HTR-8/SVneo (cell line): ENCODE measurements at places on chromosomes 11 and 22.

DNA sequence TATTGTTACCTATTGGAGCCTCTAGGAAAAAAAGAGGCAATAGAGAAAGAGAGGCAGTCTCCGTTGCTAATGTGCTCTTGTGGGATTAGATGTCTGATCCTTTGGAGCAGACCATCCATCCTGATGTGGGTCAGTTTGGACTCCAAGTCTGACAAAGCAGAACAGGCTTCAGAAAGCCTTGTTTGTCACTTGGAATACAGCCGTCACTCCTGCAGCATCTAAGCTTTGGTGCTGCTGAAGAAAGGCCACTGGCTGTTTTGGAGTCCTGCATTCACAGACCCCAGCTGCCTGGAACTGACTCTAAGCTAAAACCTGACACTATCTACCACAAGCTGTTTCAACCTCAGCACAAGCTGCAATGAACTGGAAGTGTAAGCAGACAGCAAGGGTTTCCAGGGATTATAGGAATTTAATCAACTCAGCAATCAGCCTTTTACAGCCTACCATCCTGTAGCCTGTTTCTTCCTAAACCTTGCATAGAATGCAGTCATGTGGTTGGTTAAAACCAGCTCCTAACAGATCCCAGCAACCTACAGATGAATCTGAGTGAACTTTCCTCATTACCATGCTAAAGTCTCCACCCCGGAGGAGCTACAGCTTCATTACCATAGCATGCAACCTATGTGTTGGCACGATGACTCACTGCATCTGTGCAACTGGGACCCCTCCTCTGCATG, 3.7 kb upstream of the PLAAT4 start:
- no peak for DNase-seq

GRCh38 chr22:37931893-37932389, 21.5 kb downstream of the C22orf23 start:
- no peak for DNase-seq

- DNase-seq, result no peak
Measured at GRCh38 chr11:126357055-126357962, 1.8 kb downstream of the ST3GAL4 start.

DNA sequence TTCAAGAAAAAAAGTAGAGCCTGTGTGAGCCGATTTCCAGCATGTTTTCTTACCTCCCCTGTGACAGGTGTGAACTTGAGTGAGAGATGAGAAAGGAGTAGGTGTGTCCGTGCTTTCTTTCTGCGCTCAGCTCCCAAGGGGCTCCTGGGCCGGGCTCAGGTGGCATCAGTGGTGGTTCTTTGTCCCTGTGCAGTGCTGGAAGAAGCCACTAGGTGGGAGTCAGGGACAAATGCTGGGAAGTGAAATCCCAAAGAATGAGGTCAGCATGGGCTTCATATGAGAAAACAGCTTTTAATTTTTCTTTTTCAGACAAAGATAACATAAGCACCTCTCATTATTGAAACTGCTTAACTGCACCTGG, 57.8 kb downstream of the PPFIBP2 start:
- peak; percentile 57 for DNase-seq

DNA sequence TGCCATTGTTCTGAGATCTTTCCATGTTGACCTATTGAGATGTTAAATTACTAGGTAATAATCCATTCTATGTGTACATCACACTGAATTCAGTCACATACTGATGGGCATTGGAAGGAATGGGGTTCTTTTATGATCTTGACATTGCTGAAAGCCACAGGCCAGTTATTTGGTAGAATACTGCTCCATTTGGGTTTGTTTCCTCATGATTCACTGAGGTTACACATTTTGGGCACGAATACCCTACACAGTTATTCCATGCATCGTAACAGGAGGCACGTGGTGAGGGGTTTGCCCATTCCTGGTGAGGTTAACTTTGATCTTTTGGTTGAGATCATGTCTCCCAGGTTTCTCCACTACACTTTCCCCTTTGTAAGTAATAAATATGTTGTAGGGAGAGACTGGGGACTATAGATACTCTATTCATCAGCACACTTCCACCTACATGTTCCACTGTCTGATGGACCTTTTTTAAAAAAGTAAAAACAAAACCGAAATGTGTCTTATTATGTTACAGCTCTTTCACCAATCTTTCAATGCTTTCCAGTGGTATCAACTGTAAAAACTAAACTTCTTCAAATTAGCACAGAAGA, 12.0 kb upstream of the FOLR1 start:
- no peak for DNase-seq

GRCh38 chr11:35177370-35177769, 38.4 kb downstream of the CD44 start:
- DNase-seq, result no peak

DNA sequence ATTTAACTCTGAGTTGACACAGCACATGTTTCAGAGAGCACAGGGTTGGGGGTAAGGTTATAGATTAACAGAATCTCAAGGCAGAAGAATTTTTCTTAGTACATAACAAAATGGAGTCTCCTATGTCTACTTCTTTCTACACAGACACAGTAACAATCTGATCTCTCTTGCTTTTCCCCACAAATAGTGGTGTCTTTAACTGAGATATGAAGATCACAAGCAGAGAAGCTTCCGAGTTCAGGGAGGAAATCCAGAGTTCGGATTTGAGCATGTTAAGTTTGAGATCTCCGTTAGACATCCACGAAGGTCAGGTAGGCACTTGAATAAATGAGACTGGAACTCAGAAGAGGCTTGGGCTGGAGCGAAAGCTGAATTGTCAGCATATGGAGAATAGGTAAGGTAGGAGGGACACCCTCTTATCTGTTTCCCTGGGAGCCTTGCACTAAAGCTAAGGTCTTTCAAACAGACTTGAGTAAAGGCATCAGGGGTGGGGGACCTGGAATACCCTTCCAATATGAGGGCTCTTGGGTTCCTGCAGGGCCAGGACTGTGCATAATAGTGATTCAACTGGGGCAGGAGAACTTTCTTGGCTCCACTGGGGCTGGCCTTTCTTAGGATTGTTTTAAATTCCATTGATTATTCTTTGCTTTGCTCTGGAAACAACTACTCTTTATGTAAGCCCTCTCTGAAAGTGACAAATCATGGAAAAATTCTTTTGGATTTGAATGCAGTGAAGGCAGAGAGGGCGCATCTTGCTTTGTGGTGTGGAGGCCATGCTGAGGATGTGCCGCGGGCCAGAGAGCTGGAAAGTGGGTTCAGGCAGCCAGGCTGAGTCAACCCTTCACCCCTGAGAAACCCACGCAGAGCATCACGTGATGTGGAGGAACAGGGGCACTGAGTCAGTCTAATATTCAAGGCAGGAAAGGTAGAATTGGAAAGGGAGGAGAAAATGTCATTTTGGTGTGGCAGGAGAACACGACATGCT, 62.7 kb upstream of the AMPD3 start:
- DNase-seq, result no peak

GRCh38 chr22:35454416-35455054, 54.6 kb downstream of the MCM5 start:
- no peak for DNase-seq
